ENCODE measurements at places on chromosomes 1 and 21.
A peak's percentile ranks its signal among the peaks of the same experiment; 100 is the strongest.

- no peak for DNase-seq
These were observed 275.2 kb upstream of the NEGR1 start for GRCh38 chr1:72557446-72558049.

DNA sequence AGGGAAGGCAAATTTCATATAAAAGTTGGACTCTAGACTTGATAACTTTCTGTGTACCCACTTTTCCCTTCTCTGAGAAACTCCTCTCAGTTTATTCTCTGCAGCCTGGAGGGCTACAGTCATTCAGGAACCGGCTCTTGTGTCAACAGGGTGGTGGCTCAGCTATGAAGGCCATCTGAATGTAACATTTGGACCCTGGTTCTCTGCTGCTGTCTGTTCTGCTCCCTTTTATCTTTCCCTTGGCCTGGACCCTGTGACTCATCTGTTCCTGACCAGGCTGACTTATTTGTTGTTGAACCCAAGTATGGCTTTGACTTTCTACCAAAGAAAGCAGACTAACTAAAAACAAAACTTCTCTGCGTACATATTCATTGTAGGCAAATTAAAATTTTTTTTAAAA lies 75.4 kb downstream of the CENPF start:
- DNase-seq = no peak

GRCh38 chr1:67434491-67434890 lies 4.3 kb upstream of the SERBP1 start:
- DNase-seq = no peak

- DNase-seq = no peak
These were observed 14.7 kb downstream of the ZNF648 start for GRCh38 chr1:182046763-182047162.

DNA sequence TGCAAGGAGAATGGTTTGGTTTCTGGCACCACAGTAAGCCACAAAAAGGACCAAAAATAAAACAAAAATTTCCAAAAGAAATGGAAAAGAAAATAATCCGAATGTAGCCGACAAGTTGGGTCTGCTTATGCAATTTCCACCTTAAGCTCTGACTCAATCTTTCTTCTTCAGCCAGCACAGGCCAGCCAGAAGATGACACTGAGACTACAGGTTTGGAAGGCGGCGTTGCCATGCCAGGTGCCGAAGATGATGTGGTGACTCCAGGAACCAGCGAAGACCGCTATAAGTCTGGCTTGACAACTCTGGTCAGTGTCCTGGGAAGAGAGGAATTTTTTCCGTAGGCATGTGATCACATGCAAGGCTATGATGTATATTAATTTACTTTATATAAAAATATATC lies 23.4 kb downstream of the PDPN start:
- DNase-seq = no peak

GRCh38 chr1:109316506-109316905 lies 9.7 kb upstream of the MYBPHL start:
- no peak for DNase-seq

- no peak for DNase-seq
These were observed 155.9 kb downstream of the PLXNA2 start for GRCh38 chr1:208088319-208088718.

- no peak for DNase-seq
These were observed 11.3 kb upstream of the BMP8B start for GRCh38 chr1:39799770-39800470.

DNA sequence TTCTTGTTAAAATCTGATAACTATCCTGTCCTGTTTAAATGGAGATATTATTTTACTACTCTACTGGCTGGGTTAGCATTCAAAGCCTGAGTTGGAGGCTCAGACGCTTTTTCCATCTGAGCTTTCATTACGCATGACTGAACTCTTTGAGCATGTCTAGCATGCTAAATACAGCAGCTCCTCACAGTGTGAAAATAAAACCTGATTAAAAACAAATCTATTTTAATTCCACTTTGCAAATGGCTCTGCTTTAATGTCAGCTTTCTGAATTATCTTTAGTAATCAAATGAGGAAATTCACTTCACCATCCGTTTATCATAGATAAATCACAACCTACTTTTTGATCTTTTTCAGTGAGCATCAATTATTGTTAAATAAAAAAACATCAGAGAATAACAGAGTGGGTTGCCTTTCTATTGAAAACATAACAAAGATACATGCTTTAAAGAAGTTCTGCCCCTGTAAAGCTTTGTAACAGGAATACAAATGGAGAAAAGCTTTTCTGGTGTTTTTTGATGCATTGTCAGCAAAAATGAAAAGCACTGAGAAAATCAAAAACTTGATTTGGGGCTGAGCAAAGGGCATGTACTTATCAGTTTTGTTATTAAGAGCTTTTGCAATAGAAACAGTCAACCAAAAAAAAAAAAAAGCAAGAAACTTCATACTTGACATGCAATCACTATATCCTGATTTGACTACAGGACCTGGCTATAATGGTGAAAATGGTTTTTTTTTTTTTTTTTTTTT lies 3.5 kb upstream of the SPEN start:
- no peak for DNase-seq

GRCh38 chr1:44318097-44319088 lies 36.7 kb downstream of the ERI3 start:
- DNase-seq = no peak

DNA sequence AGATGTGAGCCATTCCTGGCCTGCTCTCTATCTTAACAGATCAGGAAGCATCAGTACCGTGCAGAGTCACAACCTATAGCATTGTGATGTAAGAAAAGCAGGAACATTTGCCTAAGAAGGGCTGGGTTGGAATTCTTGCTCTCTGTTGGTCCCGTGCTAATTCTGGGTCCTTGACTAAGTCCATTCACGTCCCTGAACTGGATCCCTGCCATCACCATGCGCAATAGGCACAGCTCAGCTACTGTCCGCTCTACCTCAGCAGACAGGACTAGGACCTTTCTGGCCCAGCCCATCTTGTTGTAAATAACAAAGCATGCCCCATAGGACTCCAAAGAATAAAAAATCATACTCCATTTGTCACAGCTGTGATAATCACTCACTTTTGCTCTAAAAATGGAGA lies 175.0 kb downstream of the RGS7 start:
- DNase-seq = no peak

GRCh38 chr1:223364685-223365382 lies 858 bp upstream of the SUSD4 start:
- DNase-seq = no peak

- no peak for DNase-seq
These were observed 273.1 kb downstream of the TTLL7 start for GRCh38 chr1:83725735-83726360.

GRCh38 chr1:226006686-226007085 lies 7.5 kb upstream of the SDE2 start:
- no peak for DNase-seq

DNA sequence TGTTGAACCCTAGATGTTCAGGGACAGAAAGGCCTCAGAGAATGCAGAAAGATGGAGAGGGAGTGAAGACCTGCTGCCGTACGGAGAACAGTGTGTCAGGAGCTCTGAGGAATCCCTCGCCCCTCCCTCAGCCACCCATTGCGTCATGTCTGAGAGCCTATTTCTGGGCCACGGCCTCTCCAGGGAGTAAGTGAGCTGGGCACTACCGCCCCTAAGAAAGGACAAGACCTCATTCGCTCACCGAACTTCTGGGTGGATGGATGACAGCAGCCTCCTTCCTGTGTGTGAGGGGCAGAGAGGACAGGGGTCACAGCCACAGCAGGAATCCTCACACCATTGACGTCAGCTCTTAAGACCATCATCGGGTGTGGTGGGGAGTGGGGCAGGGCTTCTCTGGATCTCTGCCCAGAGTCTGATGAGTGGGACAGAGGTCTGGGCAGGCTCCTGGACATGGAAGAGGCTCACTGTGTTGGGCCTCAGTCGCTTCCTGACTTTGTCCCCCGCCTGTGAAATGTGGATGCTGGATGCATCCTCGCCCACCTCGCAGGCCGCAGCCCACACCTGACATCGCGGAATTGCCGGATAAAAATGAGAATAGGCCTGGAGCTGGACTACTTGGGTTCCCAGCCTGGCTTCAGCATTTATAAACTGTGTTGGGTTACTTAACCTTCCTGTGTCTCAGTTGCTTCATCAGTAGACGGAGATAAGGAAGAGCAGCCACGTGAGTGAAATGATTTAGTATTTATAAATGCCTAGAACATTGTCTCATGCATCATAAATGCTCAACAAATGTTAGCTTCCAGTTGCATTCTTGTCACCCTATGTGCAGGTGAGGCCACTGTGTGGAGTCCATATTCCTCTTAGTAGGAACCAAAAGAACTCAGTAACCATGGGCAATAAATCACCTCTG lies 238.6 kb downstream of the TRABD2B start:
- peak; percentile 91 for DNase-seq

- no peak for DNase-seq
These were observed 725.2 kb downstream of the LTN1 start for GRCh38 chr21:28267449-28267848.

DNA sequence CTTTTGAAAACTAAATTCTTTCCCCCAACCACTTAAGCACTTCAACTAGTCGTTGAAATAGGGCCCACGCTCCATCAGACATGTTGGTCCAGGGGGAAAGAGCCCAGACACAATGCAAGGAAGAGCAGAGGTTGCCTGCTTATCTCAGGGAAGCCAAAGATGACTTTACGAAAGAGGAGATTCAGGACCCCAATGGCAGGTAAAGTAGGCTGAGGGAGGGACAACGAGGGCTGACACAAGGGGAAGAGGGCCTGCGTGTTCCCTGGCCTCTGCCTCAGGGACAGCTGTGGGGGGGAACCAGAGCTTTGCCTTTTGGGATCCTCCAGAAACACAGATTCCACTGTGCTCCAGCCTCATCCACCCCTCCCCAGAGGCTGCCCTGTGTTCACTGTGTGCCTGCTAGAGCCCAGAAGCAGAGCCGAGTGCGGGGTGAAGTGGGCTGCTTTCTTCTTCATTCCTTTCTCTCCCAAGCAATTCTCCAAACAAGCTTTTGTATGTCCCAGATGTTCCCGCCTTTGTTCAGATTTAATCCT lies 135.5 kb upstream of the GRIK3 start:
- DNase-seq = no peak

DNA sequence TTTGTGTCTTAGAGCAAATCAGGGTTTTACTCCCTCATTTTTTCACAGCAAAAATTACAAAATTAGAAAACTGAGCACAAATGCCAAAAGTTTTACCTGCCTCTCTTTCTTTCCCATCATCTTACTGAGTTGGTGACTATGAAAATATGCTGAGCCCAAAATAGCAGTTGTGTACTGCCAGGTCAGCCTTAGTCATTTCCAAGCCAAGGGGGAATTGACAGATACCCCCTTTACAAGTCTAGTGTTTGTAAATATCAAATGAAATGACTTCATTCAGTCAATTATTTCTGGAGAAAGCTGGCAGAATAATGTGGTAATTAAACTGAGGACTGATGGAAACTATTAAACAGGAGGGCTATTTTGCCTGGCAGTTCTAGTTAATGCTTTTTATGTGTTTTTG lies 11.4 kb upstream of the GORAB start:
- no peak for DNase-seq

DNA sequence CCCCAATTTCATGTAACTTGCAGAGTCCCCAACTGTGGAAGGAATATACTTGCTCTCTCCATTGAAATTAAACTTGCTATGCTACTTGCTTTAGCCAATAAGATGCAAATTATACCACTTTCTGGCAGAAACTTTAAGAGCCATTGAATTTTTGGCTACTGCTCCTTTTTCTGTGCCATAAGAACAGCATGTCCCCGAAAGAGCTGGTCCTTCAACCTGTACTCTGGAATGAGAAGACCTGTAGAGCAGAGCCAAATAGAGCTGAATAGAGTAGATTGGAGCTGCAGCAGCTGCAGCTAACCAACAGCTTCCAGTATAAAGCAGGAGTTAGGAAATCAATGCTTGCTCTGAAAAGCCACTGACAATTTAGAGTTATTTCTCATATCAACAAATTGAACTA lies 472.3 kb upstream of the B3GALT2 start:
- DNase-seq = no peak

DNA sequence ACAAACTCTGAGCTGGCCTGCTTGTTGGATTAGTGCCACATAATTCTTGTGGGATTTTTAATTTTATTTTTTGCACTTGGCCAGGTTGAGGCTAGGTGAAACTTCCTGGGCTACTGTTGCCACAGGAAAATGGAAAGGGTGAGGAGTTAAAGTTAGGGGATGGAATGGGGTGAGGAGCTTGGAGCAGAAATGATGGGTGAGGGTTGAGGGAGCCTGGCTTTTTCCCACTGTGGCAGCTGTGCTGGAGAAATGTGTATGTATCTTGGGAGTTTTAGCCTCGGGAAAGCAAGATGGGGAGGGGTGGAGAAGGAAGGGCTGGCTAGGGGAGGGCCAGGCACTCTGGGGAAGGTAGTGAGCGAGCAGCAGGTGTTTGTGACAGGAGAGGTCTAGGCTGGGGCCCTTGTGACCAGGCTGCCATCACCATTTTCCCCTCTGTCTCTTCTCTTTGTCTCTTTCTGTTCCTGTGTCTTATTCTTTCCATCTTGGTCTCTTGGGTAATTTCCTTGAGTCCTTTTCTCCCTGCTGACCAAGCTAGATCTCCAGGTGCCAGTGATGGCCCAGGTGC lies 2.0 kb downstream of the ZNF687 start:
- DNase-seq = no peak

- DNase-seq = no peak
These were observed 20.5 kb downstream of the HTR1D start for GRCh38 chr1:23196627-23197328.

DNA sequence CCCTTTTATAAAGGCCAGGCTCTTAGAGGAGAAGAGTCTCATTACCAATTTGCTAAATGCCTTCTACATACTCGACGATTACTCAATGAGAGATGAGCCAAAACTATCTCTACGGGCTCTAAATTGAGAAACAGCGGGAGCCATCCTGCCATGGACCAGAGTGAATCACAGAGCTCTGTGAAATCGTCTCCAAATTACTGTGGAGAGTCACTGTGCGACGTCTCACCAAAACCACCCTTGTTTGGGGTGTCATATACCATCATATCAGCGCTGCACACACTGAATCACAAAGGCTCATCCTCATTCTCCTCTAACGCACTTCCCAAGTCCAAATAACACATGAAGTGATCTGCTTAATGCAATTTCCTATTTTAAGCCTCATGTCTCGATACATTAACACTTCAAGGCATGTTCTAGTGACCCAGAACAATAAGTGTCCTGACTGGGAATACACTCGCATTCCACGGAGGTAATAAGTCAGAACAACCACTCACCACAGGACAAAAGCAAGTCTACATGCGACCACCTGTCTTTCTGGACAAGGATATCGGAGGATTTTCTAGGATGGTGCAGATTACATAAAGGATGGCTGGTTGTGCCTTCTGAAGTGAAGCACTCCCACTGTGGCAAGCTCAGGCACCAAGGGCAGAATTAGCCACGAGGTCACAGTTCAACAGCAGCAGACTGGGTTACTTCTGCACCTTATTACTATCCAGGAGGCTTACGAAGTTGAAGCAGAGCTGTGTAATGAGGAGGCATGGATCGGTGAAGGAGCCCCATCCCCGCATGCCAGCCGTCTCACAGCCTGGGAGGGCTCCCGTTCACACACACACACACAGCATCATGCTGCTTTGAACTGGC lies 44.3 kb downstream of the NID1 start:
- peak; percentile 63 for DNase-seq

DNA sequence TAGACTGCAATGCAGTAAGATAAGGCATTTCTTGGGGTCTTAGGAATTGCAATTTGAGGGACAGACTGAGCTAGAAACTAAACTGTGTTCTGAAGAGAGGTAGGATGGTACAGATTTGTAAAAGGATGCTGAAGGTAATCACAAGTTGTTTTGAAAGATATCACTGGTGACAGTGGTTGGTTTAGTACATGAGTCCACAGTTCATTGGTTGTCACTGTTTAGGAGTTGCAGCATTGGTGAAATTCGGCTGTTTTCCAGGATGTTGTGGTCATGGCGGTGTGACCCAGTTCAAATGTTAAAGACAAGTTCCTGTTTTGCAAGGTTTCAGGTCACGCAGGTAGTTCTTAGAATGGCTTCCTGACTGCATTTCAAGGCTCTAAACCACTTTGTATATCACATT lies 292.8 kb upstream of the B3GALT2 start:
- no peak for DNase-seq

Data from ascending aorta (tissue), 2 donors.